Upper lobe of left lung (tissue), 6 donors: ENCODE measurements at places on chromosomes 6 and 20. TPM values are rescaled to one million over a fixed set of nuclear protein-coding genes. Genes with fewer than 3 reads are reported as not detected.
A peak's percentile ranks its signal among the peaks of the same experiment; 100 is the strongest.

DNA sequence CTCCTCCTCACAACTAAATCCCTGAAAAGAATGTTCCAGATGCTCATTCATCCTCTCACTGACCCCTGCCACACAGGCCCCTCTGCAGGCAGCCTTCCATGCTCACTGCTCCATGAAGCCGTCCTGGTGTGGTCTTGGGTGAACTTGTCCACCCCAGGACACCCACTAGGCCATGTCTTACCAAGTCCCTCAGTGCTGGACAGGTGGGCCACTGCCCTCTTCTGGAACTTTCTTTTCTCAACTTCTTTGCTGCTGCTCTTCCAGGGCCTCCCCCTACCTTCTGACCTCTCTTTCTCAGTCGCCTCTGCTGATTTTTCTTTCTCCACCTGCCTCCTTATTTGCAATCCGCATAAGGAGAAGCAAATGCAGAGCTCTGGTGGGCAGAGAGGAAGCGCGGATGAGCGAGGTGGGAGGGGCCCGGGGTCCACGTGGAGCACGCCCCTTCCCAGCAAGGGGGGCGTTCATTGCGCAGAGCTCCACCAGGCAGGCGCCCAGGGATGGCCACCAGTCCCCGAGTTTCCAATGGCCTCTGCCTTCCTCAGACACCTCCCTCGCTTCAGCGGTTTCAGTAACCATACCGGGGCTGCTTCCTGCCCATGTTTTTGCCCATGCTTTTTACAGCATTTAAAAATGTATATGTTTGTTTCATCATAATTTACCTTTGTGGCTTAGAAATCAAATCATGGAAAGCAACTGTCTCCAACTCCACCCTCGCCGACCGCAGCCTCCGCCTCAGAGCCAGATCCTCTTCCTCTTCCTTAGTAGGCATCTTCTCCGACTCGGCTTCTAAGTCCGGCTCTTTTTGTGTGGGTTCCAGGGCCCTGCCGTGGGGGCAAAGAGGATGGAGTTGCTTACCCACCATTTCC, 129.6 kb downstream of the ZDHHC14 start:
- H3K4me3 ChIP-seq = no peak overlapping the region
- H3K36me3 ChIP-seq = no peaks in the 10 kb centered on the region
- no peaks in the 10 kb centered on the region for H3K4me1 ChIP-seq

DNA sequence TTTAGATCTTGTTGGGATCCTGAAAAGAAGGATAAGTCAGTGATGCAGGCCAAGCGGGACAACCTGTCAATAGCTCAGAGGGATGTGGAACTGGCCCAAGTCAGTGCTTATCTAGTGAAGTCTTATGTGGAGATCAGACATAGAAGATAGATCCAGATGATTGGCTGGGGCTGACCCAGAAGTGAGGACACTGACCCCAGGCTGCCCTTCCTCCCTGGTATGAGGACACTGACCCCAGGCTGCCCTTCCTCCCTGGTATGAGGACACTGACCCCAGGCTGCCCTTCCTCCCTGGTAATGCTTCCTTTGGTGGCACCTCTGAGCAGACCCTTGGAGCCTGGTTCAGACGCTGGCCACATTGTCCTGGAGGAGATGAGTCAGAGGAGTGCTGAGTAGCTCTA, 159.7 kb downstream of the PHACTR3 start:
- no peaks in the 10 kb centered on the region for H3K4me1 ChIP-seq
- H3K27me3 ChIP-seq = no peaks in the 10 kb centered on the region
- H3K4me3 ChIP-seq = no peak overlapping the region
- H3K27ac ChIP-seq = no peak overlapping the region

- no peak for DNase-seq
- peaks cover 31% of the 10 kb centered on the region for H3K4me1 ChIP-seq
- no peak overlapping the region for H3K4me3 ChIP-seq
- H3K27ac ChIP-seq = no peak overlapping the region
These were observed 16.6 kb downstream of the SASH1 start for GRCh38 chr6:148359228-148359627.

- no peaks in the 10 kb centered on the region for H3K27me3 ChIP-seq
- DNase-seq = no peak
- H3K36me3 ChIP-seq = no peaks in the 10 kb centered on the region
- H3K4me1 ChIP-seq = peaks cover 11% of the 10 kb centered on the region
- H3K27ac ChIP-seq = no peak overlapping the region
- H3K4me3 ChIP-seq = no peak overlapping the region
These were observed 11.8 kb downstream of the DSE start for GRCh38 chr6:116382587-116382986.

DNA sequence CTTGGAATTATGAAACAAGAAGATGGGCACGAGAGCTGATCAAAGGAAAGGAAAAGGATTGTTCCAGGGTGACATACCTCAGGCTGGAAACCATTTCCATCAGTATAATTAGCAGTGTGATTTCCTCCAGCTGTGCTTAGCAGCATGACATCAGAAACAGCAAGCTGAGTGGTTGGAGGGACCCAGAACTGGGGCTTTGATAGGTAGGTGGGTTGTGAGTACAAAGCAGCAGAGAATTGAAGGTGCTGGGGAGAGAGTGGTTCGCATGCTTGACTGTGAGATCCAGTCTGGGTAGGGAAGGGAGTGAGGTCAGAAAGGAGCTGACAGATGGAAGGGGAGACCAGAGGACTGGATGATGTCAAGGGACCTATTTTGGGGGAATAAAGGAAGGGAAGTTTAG, 90.4 kb downstream of the CD164 start:
- H3K27me3 ChIP-seq = no peaks in the 10 kb centered on the region
- no peak for DNase-seq
- H3K27ac ChIP-seq = no peak overlapping the region
- no peaks in the 10 kb centered on the region for H3K36me3 ChIP-seq

GRCh38 chr20:64010711-64011237, 25.2 kb upstream of the C20orf204 start:
- H3K27me3 ChIP-seq = no peaks in the 10 kb centered on the region
- peaks cover 60% of the 10 kb centered on the region for H3K36me3 ChIP-seq
- H3K27ac ChIP-seq = no peak overlapping the region
- DNase-seq = no peak

DNA sequence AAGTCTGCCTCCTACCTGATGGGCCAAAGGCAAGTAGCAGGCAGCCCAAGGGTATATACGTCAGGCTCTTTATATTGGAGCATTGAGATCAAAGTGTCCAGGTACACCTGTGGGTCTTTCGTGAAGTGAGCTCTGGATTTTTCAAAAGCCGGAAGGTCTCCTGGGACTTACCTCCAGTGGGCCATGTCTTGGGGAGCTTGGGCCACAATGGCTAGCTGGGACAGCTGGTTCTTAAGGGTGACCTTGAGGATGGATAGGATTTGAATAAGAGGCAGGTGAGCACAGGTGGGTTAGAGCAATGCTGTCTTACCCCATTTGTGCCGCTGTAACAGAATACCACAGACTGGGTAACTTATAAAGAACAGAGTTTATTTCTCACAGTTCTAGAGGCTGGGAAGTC, 153.4 kb downstream of the CDC5L start:
- no peaks in the 10 kb centered on the region for H3K4me1 ChIP-seq
- H3K27me3 ChIP-seq = no peaks in the 10 kb centered on the region
- no peaks in the 10 kb centered on the region for H3K36me3 ChIP-seq

- no peaks in the 10 kb centered on the region for H3K4me1 ChIP-seq
- no peaks in the 10 kb centered on the region for H3K27me3 ChIP-seq
- H3K27ac ChIP-seq = no peak overlapping the region
- no peak overlapping the region for H3K4me3 ChIP-seq
- H3K36me3 ChIP-seq = no peaks in the 10 kb centered on the region
These were observed 149.6 kb downstream of the LINC00237 start for GRCh38 chr20:20956513-20956931.

DNA sequence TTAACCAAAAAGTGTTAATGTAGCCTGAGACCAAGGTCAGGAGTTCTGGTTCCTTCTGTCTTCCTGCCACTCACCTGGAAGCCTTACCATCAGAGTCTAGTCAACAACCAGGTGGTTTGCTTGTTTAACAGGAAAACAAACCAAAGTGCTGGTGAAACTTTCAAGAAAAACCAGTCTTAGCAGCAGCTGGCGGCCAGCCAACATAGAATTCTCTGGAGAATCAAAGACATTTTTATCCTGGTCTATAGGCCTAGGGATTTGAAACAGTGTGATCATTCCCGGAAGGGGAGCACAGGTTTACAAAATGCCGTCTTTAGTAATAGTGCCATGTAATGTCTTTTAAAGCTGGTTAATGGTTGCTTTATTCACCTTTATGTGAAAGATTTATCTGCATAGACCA, 146.6 kb upstream of the AKIRIN2 start:
- no peak overlapping the region for H3K27ac ChIP-seq
- no peaks in the 10 kb centered on the region for H3K27me3 ChIP-seq
- H3K4me1 ChIP-seq = peaks cover 4% of the 10 kb centered on the region
- no peak overlapping the region for H3K4me3 ChIP-seq
- DNase-seq = no peak
- H3K36me3 ChIP-seq = no peaks in the 10 kb centered on the region

- DNase-seq = no peak
- H3K27ac ChIP-seq = no peak overlapping the region
- H3K4me3 ChIP-seq = no peak overlapping the region
- H3K36me3 ChIP-seq = no peaks in the 10 kb centered on the region
These were observed 322.4 kb downstream of the TFAP2B start for GRCh38 chr6:51141080-51141479.

- no peak for DNase-seq
- H3K27ac ChIP-seq = no peak overlapping the region
- no peaks in the 10 kb centered on the region for H3K36me3 ChIP-seq
- H3K27me3 ChIP-seq = no peaks in the 10 kb centered on the region
- no peaks in the 10 kb centered on the region for H3K4me1 ChIP-seq
These were observed 114.3 kb upstream of the JAG1 start for GRCh38 chr20:10788055-10788454.

DNA sequence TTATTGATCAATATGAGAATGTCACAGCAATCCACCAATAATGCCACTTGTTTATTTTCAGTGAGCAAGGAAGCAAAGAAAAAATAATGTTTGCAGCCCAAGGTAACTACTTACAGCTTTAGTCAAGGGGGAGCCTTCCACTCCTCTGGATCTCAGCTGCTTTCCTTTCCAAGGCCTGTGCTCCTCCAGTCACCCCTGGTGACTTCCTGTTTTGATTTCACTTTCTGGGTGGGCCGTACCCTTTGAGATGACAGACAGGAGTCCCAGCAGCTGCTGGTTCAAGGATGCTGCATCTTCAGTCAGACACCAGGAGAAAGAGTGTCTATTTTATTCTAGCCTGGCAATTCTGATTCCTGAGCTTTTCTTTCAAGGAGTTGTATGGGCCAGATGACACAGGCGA, 5.6 kb upstream of the VNN2 start:
- peaks cover 6% of the 10 kb centered on the region for H3K4me1 ChIP-seq
- no peak overlapping the region for H3K4me3 ChIP-seq
- H3K27ac ChIP-seq = no peak overlapping the region
- no peak for DNase-seq

DNA sequence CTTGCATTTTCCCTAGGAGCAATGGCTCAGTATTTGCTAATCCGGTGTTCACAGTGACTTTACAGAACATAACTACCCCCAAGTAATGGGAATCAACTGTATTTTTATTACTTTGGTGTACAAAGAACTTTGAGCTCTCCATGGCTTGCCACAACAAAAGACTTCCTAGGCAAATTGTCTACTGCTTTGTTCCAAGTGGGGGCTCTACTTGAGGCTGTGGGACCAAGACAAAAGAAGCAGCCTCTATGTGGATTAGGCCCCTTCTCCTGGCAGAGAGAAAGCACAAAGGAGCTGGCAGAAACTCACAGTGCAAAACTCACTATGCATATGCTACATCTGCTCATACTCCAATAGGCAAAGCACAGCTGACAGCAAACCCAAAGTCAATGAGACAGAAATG, 853 bp downstream of the WFDC8 start:
- no peaks in the 10 kb centered on the region for H3K4me1 ChIP-seq
- H3K27me3 ChIP-seq = no peaks in the 10 kb centered on the region
- no peak overlapping the region for H3K4me3 ChIP-seq
- DNase-seq = no peak

DNA sequence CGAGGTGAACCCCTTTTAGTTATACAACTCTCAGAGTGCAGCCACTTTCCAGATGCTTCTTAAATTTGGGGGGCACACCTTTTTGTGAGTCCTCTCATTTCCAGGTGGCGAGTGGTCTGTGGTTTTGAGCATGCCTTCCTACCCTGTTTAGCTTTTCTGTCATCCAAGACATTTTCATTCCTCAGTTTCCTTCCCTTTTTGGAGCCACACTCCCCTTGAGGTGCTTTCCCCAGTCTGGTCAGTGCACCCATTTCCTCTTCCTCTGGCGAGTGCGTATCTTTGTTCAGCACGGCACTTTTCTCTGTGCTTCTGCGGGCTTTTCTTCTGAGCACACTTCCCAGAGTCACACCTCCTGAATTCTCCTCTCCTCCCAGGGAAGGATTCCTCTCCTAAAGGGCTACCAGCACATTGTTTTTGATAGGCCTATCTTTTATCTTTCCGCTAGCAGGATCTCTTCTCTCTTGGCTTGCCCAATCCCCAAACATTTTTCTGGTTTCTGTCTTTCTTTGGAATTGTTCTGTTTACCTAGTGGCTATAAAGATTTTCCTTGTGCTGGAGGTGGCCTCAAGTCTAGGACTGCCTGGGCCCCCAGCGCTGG, 1.4 kb downstream of the PHF20 start:
- peak; percentile 67 for DNase-seq
- peak overlapping the region; percentile 82 for H3K4me3 ChIP-seq
- peaks cover 68% of the 10 kb centered on the region for H3K4me1 ChIP-seq
- peak overlapping the region; percentile 89 for H3K27ac ChIP-seq
- no peaks in the 10 kb centered on the region for H3K36me3 ChIP-seq
- H3K27me3 ChIP-seq = no peaks in the 10 kb centered on the region

- peaks cover 3% of the 10 kb centered on the region for H3K4me1 ChIP-seq
- DNase-seq = no peak
- H3K36me3 ChIP-seq = no peaks in the 10 kb centered on the region
- no peaks in the 10 kb centered on the region for H3K27me3 ChIP-seq
- no peak overlapping the region for H3K4me3 ChIP-seq
These were observed 16.2 kb downstream of the GABRR2 start for GRCh38 chr6:89298680-89299465.

DNA sequence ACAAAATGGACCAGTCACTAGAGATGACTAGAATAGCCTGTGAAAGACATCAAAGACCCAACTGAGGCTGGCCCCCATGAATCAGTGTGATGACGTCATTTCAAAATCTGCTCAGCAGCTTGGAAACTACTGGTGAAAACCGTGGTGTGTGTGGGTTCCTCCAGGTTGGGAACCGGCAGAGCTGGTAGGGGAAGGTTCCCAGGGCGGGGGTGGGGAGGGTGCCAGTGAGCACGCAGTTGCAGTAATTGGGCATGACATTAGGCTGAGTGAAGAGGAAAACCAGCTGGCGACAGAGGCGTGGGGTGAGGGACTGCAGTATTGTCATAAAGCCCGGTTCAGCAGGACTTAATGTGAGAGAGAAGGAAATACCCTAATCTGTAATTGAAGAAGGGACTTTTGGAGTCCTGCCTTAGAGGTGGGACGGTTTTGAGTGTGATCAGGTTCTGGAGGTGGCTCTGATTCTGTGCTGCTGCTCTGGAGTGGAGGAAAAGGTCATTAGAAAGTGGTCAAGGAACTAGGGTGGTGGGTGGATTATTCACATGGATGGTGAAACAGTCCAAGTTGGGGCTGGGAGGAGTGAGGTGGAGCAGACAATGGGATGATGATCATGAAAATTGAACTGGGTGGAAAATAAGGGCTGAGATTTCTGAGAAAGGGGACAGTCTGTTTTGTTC, 52.0 kb upstream of the MTHFD1L start:
- H3K36me3 ChIP-seq = no peaks in the 10 kb centered on the region
- no peak overlapping the region for H3K4me3 ChIP-seq
- DNase-seq = no peak
- H3K4me1 ChIP-seq = peaks cover 20% of the 10 kb centered on the region
- H3K27me3 ChIP-seq = no peaks in the 10 kb centered on the region

The CCHCR1 gene
- total RNA-seq = 12.2 TPM

The EPB41L2 gene
- total RNA-seq = 102 TPM

The SLC22A23 gene
- total RNA-seq = 22.0 TPM

The TREML4 gene
- not detected for total RNA-seq

The PTCRA gene
- total RNA-seq = 10.7 TPM

The PSORS1C2 gene
- total RNA-seq = not detected

The PRDM13 gene
- total RNA-seq = not detected
